Stimulated activated CD4-positive, alpha-beta T cell treated with anti-CD3 and anti-CD28 coated beads, TNF-alpha, amount 100 ng/mL, for 4 hours (primary cell): ENCODE measurements at places on chromosomes 12 and 14.

GRCh38 chr14:55129428-55130195 lies 560 bp downstream of the LGALS3 start:
- DNase-seq, result peak; percentile 34

DNA sequence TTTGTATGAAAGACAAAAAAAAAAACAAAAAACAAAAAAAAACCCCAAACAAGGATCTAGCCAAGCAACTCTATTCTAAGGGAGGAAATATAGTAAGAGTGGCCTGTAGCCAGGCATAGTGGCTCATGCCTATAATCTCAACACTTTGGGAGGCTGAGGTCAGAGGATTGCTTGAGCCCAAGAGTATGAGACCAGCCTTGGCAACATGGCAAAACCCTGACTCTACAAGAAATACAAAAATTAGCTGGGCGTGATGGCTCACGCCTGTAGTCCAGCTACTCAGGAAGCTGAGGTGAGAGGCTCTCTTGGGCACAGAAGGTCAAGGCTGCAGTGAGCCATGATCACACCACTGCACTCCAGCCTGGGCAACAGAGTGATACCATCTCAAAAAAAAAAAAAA lies 47.9 kb downstream of the TMEM117 start:
- no peak for DNase-seq

DNA sequence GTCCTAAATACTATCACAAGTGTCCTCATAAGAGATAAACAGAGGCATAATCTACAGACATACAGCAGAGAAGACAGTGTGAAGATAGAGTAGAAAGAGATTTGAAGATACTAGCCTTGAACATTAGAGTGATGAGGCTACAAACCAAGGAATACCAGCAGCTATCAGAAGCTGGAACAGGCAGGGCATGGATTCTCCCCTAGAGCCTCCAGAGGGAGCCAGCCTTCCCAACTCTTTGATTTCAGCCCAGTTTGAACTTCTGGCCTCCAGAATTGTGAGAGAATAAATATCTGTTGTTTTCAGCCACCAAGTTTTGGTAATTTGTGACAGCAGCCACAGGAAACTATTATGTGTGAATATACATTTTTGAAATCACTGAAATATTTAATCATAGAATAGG lies 47.2 kb downstream of the CCDC91 start:
- DNase-seq, result no peak

DNA sequence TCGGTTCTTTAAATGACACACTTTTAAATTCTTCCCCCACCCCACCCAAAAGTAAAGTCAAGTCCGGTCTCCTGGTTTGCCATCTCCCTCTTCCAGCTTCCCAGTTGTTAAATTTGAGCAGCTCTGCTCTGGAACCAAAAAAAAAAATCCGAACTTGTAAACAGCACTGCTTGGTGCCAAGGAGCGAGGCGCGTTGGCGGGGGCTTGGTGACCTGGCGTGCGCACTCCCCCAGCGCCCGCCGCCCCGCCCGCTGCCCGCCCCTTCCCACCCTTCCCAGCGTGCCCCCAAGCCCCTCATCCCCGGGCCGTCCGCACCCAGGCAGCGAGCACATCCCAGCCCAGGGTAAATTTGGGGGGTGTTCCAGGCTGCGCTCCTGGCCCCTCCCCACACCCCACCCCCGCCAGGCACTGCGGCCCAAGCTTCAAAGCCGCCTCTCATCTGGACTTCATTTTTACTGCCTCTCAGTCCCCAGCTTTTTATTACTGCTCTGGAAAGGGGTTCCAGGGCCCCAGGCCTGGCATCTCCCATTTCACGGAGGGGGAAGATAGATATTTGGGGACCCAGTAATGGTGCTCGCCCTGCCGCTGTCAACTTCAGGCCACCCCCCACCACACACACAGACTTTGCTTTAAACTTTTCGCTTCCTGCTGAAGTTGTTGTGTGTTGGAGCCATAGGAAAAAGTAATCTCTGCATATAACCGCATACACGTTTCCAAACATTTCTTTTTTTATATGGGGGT lies 11.7 kb upstream of the ITGB7 start:
- no peak for DNase-seq
